H1 (cell line): ENCODE measurements at places on chromosomes 3 and 15. TPM values are rescaled to one million over a fixed set of nuclear protein-coding genes. Genes with fewer than 3 reads are reported as not detected.

CPLX3 gene
- 0.17 and 0.27 TPM in 2 replicates for polyA plus RNA-seq

DNA sequence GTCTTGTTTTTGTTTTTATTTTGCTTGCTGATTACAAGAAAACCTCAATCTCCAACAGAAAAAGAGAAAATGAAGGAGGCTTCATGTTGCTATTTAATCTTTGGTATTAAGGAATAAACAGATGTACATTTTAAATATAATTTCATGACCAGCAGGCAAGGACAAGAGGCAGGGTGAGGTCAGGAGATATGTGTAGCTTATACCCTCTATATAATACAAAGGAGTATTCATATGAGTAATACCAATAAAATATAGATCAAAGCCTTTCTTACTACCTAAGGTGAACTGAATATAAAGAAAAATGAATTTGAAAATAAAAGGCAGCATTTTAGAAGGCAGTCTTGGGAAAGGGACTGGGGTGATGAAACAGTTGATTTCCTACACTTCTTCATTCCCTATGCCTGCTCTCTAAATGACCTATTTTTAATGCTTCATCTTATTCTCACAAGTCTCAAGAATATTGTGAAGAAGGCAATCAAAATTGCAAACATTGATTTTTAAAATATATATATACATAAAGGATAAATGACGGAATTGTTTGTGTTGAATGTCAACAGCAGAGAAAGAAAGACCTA lies 8.6 kb upstream of the CBLB start:
- no peak for DNase-seq

DNA sequence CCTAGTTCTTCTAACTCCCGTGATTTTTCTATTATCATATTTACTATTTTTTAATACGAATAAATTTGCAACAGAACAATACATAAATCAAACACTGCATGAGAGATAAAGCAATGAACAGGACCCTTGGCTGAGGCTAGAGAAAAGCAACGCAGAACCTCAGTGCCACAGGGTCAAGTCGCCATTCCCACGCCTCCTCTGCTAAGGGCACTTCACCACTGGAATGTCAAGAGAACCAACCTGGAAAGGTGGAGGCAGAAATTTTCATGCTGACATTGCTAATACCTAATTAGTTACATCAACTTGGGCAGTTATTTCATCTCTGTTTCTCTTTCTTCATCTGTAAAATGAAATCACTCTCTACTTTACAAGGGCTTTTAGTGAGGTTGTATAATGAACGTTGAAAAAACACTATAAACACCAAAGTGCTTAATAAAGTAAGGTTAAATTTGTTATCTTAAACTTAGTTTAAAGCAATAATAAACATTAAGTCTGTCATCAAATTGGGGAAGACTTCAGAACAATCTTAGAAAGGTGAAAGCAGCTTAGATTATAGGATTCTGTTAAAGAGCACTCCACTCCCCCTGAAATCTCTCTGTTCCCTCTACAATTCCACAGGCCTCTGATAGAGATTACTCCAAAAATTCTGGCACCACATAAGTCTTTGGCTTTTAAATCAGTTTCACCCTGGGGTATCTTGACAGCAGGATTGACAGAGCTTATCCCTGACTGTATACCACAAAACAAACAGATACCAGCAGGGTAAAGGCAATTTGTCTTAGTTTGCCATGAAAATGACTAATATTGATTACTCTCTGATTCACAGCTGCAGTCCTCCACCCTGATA lies 41.9 kb downstream of the PLCH1 start:
- no peak for DNase-seq

DNA sequence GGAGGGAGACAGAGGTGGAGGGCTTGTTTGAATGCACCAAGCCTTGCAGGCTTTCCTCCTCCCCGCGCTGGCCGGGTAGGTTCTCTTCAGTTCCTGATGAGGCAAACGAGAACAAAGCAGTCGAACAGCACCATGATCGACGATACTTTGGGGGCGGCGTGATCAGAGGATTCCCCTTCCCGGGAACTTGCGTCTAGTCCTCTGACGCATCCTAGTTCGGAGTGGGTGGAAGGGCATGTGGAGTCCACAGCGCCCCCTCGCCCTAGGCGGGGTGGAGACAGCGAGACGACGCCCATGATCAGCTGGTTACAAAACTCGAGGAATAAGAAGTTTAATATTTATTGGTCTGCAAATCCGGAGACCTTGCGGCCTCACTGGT lies 452 bp upstream of the SV2B start:
- DNase-seq, result peak; percentile 75

- DNase-seq, result no peak
Observed at GRCh38 chr3:128491941-128492670, 895 bp downstream of the GATA2 start.

GRCh38 chr3:186618318-186618938 lies 5.6 kb downstream of the AHSG start:
- no peak for DNase-seq

MYH15 gene
- polyA plus RNA-seq, result under 0.01 TPM in 1 of 2 replicates, not detected in the other

DNA sequence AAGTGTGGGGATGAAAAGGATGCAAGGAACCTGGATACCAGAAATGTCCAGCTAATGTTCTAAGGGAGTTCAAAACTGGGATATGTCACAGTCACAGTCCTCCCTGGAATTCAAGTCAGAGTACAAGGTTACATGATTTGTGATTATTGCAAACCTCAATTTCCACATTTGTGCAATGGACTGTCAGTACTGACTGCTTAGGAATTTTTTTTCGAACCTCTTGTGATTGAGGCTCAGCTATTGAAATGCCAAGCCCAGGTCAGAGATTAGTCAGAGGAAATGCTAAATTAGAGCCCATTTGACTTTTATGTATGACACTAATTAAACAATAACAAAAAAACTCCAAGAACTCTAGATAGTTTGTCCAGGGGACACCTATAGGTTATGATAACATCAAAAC lies 210.2 kb downstream of the THSD4 start:
- no peak for DNase-seq

- no peak for DNase-seq
Observed at GRCh38 chr3:33035596-33035995, 61.4 kb downstream of the GLB1 start.

DNA sequence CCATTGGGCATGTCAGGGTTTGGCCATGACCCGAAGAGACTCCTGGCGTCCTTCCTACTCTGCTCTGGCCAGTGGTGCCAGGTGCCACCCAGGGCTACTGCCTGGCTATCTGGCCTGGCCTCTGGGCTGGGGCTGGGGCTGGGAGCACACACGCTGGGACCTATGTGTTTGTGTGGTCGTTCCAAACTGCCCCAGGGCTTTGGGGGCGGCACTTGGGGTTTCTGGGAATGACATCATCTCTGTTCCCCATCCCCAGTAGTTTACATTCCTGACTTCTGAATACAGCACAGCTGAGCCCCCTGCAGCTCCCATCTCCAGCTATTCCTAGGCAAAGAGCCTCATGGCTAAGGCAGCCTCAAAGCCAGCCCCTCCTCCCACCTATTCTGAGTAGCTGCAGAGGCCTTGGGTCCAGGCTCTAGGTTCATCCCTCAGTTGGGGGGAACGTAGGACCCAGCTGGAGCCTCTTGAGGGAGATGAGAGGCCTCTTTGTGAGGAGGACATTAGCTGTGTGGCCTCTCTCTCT lies 24.3 kb downstream of the PLEKHO2 start:
- no peak for DNase-seq

DNA sequence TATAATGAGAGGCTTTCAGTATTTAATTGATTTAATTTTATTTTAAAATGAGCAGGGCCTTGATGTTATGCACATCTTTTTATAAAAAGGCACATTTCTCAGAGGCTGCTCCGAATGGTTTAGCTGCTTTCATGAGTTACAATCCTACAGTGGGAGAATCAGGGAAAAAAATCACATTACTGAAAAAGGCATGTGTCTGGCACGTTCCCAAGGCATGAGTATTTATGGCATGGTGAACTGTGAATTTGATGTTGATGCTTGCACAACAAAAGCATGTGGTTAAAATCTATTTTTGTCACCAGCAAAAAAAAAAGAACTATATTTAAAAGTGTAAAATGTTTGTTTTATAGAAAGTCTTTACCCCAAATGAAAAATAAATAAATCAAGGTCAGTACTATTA lies 485.2 kb upstream of the ROBO2 start:
- no peak for DNase-seq

TKT gene
- 418 and 649 TPM in 2 replicates for polyA plus RNA-seq

GRCh38 chr15:69573815-69574475 lies 121.3 kb downstream of the RPLP1 start:
- no peak for DNase-seq

- DNase-seq, result no peak
Observed at GRCh38 chr3:59611649-59612443, 562.0 kb upstream of the CFAP20DC start.

DNA sequence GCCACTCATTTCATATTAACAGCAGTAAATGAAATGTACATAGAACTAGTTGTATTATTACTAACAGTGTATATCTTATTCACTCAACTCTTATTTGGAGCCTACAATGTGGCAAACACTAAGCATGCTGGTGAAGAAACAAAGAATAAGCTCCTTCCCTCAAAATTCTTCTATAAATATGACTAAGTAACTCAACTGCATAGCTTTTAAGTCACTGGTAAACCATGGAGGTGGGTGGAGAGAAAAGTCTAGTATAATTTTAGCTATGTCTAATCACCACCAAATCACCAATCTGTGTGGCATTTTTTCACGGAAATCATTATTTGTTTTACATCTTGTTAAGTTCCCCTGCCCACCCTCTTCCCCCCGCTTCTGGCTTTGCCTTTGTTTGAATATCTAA lies 17.5 kb downstream of the COPS2 start:
- no peak for DNase-seq

DNA sequence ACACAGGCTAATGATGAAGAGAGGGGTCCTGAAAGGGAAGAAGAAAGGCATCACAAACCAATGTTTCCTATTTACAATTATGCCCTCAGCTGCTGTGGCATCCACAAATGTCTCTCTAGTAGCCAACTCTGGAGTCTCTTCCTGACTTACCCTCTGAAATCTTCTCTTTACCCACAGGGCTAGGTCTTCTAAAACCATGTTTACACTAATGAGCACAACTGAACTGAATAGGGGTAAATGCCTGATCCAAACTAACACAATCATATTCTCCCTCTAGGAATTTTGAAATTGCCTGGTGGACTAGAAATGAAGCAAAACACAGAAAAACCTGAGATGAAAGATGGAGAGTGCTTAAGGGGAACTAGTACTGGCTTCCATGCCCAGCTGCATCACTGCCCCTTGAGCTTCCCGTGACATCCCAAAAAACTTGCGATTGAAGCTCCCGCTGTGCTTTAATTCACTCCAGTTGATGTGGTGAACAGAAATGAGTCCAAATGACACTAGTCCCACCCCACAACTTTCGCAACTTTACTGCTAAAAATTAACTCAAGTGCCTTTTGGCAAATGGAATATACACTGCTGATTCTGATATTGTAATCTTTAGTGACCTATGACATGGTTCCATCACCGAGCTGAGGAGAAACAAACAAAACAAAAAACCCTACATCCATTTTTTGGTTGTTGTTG lies 32.8 kb downstream of the CFAP20DC start:
- DNase-seq, result no peak

GRCh38 chr3:134428401-134428800 lies 54.2 kb upstream of the AMOTL2 start:
- peak; percentile 31 for DNase-seq

GRCh38 chr3:122076491-122077292 lies 21.5 kb downstream of the CD86 start:
- DNase-seq, result no peak

DNA sequence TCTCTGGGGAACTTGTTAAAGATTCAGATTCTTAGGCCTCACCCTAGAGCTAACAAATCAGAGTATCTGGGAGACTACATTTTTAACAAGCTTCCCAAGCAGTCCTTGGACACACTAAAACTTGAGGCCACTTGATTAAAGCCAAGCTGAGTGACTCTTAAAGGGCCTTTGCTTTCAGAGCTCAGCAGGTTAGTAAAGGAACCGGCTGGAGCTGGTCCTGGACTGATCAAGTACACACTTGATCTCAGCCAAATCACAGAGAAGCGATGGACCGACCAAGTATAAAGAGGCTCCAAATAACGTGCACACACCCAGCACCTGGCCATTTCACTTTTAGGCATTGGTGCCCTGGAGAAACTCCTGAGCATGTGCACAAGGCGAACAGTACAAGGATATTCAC lies 12.9 kb upstream of the TM6SF1 start:
- no peak for DNase-seq

- DNase-seq, result no peak
Observed at GRCh38 chr3:127204841-127205582, 12.1 kb downstream of the PRR23E start.

DNA sequence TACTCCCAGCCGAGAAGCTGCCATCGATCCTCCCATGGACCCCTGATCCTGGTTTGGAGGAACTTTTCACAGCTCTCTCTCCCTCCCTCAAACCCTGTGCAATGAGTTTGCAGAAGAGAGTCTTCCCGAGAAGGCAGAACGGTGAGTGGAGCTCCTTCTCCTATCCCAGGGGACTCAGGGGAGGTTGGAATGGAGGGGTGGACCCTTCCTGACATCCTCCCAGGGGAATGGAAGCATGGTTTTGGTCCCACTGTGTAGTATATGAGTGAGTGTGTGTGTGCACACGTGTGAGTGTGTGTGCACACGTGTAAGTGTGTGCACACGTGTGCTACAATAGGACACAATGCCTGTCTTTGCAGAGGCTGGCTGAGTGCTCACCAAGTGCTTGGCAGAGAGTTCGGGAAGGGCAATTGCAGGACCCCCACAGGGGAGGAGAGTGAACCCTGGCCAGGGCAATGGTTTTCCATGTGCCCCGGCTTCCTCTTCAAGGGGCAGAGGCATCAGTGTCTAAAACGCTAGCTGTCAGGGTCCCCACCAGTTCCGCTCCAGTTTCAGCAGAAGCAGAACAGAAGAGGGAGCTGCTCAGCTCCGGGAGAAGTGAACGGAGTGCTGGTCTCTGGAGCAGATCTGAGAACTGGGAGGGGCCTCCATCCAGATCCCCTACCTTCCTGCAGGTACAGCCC lies 13.8 kb upstream of the IL16 start:
- no peak for DNase-seq

SIAH2 gene
- 34.2 and 56.7 TPM in 2 replicates for polyA plus RNA-seq

SEC11A gene
- 142 and 316 TPM in 2 replicates for polyA plus RNA-seq

SIDT1 gene
- polyA plus RNA-seq, result 0.03 and 0.06 TPM in 2 replicates

DNA sequence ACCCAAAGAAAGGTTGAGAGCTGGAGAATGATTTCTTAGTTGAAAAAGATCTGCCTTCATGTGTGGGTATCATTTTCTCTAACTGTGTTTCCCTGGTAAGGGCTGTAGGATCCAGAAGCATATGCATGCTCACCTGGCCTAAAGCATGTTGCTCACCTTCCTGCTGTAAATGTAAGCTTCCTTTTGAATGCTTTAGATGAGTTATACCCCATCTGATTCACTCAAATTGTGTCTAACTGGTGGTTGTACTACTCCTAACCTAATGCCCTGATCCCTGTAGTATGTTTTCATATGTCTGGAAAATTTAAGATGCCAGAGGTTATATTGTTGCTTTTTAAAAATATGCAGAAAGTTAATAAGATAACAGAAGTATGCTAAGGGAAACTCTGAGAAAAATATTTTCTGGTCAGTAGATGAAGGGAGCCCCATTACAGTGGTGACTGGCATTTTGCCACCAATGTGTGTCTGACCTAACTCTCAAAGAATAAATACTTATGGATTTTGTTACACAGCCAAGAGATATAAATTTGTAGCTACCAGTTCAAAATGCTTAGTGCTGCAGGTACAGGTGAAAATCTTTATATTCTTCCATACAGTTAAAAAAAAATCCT lies 7.7 kb downstream of the FILIP1L start:
- no peak for DNase-seq

AQP9 gene
- polyA plus RNA-seq, result not detected in 2 replicates

PPM1M gene
- polyA plus RNA-seq, result 5.1 and 6.3 TPM in 2 replicates
